ENCODE measurements at places on chromosomes 7 and 10. TPM values are rescaled to one million over a fixed set of nuclear protein-coding genes. Genes with fewer than 3 reads are reported as not detected.
A peak's percentile ranks its signal among the peaks of the same experiment; 100 is the strongest.

GRCh38 chr7:27156508-27156898 is at the start of gene HOXA7:
Gene HOXA7 (minus strand): TSS chr7:27156675. CDS start chr7:27156545, 130 bp downstream.
- H3K4me3 ChIP-seq: peak within 1 kb of the TSS; percentile 81
- H3K27me3 ChIP-seq: no peaks in the 10 kb centered on the region
- H3K27ac ChIP-seq: peak within 1 kb of the TSS; percentile 93

- DNase-seq: no peak
- no peaks in the 10 kb centered on the region for H3K4me1 ChIP-seq
- H3K36me3 ChIP-seq: no peaks in the 10 kb centered on the region
- no peak overlapping the region for H3K27ac ChIP-seq
- H3K4me3 ChIP-seq: no peak overlapping the region
These were observed 130.3 kb downstream of the NRF1 start for GRCh38 chr7:129741743-129742213.

DNA sequence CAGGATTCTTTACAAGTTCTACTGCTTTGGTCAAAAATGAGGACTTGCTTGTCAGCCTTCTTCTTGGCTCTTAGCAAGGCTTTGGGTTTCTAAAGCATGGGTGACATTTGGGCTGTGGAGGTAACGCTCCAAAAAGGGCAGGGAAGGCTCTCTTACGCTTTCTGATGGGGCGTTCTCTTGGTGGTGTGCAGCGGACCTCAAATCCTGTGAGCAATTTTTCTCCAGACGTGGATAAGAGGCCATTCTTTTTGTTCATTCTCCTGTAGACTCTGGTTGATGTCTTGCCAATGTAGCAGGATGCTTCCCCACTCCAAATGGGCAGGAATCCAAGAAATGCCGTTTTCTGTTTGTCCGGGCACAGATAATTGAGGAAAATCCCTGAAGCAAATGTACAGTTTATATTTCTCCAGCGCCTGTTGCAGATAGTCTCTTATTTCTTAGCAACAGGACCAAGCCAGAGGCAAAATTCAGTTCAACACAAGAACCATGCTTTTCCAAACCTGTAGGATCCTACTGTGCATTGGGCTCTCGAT is 138.4 kb upstream of the NFE2L3 start:
- no peaks in the 10 kb centered on the region for H3K4me1 ChIP-seq
- no peaks in the 10 kb centered on the region for H3K27me3 ChIP-seq

The PRF1 gene
- total RNA-seq: 12.4 TPM

DNA sequence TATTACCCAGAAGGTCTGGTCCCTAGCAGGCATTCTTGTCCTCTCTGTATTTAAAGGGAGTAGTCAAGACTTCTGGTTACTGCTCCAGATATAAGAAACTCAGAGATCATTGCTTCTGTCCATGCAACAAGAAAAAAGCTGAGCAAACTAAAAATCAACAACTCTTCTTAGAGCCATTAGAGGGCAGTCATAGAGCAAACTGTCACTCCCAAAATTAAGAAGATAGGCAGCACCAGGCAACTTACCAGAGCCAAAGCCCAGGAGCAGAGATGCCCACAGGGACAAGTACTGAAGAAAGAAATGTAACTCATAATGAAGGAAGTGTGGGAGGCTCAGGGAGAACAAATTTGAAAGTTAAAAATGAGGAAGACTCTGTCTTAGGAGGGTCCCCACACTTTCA is 472.9 kb upstream of the COBL start:
- no peaks in the 10 kb centered on the region for H3K36me3 ChIP-seq
- H3K27ac ChIP-seq: no peak overlapping the region

DNA sequence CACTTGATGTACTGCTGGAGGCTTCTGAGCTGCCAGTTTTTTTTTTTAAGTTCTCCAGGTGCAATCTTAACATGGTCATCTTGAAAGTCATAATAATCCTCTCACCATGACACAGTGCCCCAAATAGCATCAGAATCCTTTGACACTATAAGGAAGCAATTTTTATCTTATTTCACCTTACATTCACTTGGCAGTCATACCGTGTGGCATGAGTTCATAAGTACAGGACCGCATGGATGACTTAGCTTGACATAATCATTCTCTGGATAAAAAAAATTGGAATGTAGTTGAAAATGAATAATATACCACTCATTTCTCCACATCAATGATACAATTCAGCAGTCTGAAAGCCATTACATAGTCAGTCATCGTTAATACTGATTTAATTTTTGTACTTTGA is 25.6 kb upstream of the TMEM196 start:
- DNase-seq: no peak
- no peak overlapping the region for H3K27ac ChIP-seq
- no peaks in the 10 kb centered on the region for H3K36me3 ChIP-seq
- H3K4me1 ChIP-seq: no peaks in the 10 kb centered on the region
- H3K4me3 ChIP-seq: no peak overlapping the region

DNA sequence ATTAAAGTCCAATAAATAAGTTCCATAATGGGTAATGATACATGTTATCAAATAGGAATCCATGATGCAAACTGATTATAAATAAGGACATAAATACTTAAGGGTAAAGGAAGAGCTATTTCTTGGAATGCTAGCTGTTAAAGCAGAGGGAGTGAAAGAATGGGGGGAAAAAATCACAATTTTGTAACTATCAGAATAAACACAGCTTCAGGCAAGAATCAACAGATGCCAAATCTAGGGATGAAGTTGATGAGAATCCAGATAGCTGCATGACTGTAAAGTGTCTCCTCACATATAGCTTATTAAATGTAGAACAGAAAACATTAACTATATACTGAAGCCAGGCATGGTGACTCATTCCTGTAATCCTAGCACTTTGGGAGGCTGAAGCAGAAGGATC is 4.9 kb downstream of the IPMK start:
- H3K4me1 ChIP-seq: no peaks in the 10 kb centered on the region
- H3K27ac ChIP-seq: no peak overlapping the region
- H3K27me3 ChIP-seq: no peaks in the 10 kb centered on the region
- H3K36me3 ChIP-seq: no peaks in the 10 kb centered on the region
- no peak for DNase-seq

DNA sequence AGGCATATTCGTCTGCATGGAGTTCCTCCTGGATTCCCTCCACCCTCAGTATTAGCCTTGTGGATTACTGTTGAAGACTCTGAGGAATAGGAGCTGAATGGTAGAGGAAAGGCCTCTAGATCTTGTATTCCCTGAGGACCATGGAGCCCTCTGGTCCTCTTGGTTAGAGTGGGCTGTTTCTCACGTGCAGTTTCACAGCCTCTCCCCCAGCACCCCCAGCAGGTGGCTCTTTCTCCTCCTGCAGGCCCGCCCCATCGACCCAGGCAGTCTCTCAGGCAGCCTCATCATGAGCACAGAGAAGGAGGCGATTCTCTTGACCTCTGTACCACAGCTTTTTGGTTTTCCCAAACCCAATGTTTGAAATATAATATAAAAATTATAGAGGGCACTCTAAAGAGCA is 102.0 kb downstream of the WNT2 start:
- H3K4me3 ChIP-seq: no peak overlapping the region
- no peak overlapping the region for H3K27ac ChIP-seq
- H3K4me1 ChIP-seq: no peaks in the 10 kb centered on the region
- DNase-seq: no peak
- no peaks in the 10 kb centered on the region for H3K36me3 ChIP-seq

GRCh38 chr7:124965553-124965952 is 35.9 kb upstream of the POT1 start:
- DNase-seq: no peak
- no peak overlapping the region for H3K4me3 ChIP-seq
- no peaks in the 10 kb centered on the region for H3K36me3 ChIP-seq

- no peaks in the 10 kb centered on the region for H3K36me3 ChIP-seq
- H3K4me3 ChIP-seq: no peak overlapping the region
- no peak for DNase-seq
- H3K27me3 ChIP-seq: no peaks in the 10 kb centered on the region
These were observed 97.3 kb upstream of the NAMPT start for GRCh38 chr7:106382129-106382528.

- no peaks in the 10 kb centered on the region for H3K27me3 ChIP-seq
- peak; percentile 60 for DNase-seq
- H3K4me1 ChIP-seq: no peaks in the 10 kb centered on the region
- no peak overlapping the region for H3K4me3 ChIP-seq
- H3K36me3 ChIP-seq: no peaks in the 10 kb centered on the region
- no peak overlapping the region for H3K27ac ChIP-seq
These were observed 706.0 kb upstream of the AUTS2 start for GRCh38 chr7:68892236-68892635.

The RTKN2 gene
- total RNA-seq: 1.3 TPM

The TRIL gene
- total RNA-seq: 0.70 TPM

DNA sequence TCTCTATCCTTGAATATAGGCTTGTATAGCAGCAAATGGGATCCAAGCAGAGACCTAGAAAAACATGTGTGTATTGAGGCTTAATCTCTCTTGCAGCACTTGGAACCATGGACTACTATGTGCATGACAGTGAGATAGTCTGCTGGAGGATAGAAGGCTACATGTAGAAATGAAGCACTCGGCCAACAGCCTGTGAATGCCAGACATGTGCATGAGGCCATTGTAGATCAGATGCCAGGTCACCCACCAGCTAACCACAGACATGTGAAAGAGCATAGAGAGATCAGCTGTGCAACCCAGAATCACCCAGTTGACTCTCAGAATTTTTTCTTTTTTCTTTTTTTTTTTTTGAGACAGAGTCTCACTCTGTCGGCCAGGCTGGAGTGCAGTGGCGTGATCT is 90.9 kb downstream of the NT5C2 start:
- no peak overlapping the region for H3K27ac ChIP-seq
- no peak for DNase-seq
- H3K4me1 ChIP-seq: no peaks in the 10 kb centered on the region

DNA sequence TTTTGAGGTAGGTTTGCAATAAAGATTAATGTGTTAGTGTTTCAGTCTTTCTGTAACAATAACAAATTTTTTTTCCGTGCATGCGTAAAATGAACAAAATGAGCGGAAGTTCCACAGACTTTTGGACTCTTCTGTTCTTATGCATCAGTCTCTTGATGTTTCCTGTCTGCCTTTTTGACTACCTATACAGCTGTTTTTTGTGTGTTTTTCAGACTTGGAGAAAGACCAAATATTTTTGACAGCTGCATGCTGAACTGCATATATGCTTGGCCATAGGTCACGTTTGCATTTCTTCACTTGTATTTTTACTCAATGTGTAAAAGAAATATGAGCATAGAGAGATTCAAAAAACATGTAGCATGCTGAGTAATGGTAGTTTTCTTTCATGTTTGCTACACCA is 119.3 kb downstream of the BBS9 start:
- no peak for DNase-seq
- H3K4me1 ChIP-seq: no peaks in the 10 kb centered on the region
- no peaks in the 10 kb centered on the region for H3K36me3 ChIP-seq
- no peak overlapping the region for H3K27ac ChIP-seq

The CCDC136 gene
- 0.35 TPM for total RNA-seq

GRCh38 chr7:90968871-90969270 is 295.4 kb upstream of the FZD1 start:
- H3K4me3 ChIP-seq: no peak overlapping the region
- no peak for DNase-seq
- H3K36me3 ChIP-seq: no peaks in the 10 kb centered on the region
- no peaks in the 10 kb centered on the region for H3K27me3 ChIP-seq
- no peak overlapping the region for H3K27ac ChIP-seq

DNA sequence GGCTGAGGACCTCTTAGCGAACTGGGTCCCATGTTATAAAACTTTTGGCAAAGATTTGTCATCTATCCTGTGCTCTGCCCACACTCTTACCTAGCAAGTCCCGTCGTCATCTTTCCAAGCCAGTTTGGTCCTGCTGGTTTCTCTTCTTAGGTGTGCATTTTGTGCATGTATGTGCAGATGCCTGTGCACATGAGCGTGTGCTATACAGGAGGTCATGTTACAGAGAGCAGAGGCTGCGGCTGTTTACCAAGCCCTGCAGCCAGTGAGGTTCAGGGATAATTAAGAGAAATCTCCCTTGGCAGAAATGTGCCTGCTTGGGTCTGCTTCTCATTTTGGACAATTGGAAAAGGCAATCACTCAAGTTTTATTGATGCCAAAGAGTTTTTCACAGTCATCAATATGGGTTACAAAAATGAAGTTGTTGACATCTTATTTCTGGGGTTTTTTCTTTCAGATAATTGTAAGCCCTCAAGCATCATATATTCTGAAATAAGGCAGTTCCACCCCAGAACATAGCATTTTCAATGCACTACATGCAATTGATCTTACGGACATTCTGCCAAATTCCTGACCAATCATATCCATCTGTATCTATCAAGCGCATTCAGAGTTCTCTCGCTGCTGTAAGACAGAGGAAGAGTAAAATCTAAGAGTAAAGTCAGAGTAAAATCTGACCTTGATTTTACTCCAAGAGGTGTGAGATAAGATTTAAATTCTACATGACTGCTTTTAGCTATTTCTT is 361.4 kb upstream of the ZNF32 start:
- H3K36me3 ChIP-seq: no peaks in the 10 kb centered on the region
- no peaks in the 10 kb centered on the region for H3K4me1 ChIP-seq
- H3K4me3 ChIP-seq: no peak overlapping the region
- no peak for DNase-seq
- H3K27me3 ChIP-seq: no peaks in the 10 kb centered on the region

- H3K27ac ChIP-seq: no peak overlapping the region
- no peak overlapping the region for H3K4me3 ChIP-seq
- H3K36me3 ChIP-seq: no peaks in the 10 kb centered on the region
- no peaks in the 10 kb centered on the region for H3K27me3 ChIP-seq
- no peaks in the 10 kb centered on the region for H3K4me1 ChIP-seq
These were observed 1066.1 kb upstream of the SORCS1 start for GRCh38 chr10:108230478-108231170.
